ENCODE measurements at places on chromosomes 11 and 22.

DNA sequence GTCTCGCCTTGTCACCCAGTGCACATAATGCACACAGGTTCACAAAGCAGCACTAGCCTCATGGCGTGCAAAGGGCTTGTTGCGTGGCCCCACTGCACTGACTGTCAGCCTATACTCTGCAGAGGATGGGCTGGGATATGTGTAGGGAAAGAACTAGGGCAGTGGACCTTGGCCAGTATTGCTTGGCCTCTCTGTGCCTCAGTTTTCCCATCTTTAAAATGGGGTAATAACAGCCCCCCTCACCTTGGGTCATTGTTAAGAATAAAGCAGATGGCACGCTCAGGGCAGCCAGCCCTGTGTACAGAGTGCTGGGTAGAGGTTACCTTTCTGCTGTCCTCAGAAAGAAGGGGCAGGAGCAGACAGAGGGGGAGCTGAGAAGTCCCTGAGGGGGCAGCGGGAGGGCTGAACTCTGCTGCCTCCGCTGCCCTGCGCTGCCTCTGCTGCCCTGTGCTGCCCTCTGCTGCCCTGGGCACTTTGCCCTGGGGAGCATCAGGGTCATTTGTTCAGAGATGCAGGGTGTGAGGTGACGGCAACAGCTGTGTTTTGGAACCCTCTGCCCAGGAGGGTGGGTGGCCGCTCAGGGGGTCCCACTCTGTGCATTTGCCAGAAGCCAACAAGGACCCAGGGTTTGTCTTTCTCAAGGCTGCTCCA is 71.2 kb downstream of the CACNA1I start:
- no peak for DNase-seq

GRCh38 chr11:61009392-61010275 is 38.2 kb downstream of the CD6 start:
- DNase-seq, result no peak

GRCh38 chr22:18005201-18005926 is 19.0 kb downstream of the MICAL3 start:
- DNase-seq, result no peak

DNA sequence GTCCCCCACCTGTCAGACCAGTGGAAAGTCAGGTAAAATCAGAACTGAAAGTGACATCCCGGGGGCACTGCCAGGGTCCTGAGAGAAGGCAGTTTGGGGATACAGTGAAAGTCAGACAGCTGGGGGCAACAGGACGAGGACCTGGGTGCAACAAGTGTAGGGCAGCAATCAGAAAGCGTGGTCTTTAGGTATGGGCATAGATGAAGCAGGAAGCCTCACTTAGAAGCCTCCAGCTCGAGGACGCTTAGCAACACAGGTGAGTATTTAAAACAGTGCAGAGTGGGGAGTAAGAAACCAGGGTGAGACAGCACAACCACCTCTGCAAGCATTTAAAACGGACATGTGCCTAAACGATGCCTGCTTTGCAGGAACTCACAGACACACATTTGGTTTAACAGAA is 64.6 kb upstream of the POU2AF1 start:
- no peak for DNase-seq

GRCh38 chr11:126337126-126337473 is 18.4 kb upstream of the ST3GAL4 start:
- no peak for DNase-seq
